ENCODE measurements at places on chromosomes 1 and 21.

- no peak for DNase-seq
Measured at GRCh38 chr1:25110036-25110435, 122.3 kb downstream of the SYF2 start.

DNA sequence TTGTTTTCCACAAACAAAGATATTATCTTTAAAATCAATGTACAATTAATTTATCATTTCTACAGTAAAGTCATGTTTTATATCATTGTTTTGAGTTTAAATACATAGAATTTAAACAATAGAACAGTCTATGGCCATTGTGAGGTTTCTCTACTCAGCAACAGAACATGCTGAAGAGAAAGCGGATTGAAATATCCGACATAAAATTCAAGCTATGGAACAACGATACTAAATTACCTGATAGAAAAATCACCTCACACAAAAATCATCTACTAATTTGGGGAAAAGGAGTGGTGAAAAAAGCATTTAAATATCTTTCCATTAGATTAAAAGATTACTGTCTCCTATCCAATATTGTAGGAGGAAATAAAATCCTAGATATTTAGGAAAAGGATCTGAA, 12.6 kb downstream of the CDKN2C start:
- no peak for DNase-seq

- DNase-seq = no peak
Measured at GRCh38 chr1:214544791-214545190, 6.6 kb downstream of the PTPN14 start.

DNA sequence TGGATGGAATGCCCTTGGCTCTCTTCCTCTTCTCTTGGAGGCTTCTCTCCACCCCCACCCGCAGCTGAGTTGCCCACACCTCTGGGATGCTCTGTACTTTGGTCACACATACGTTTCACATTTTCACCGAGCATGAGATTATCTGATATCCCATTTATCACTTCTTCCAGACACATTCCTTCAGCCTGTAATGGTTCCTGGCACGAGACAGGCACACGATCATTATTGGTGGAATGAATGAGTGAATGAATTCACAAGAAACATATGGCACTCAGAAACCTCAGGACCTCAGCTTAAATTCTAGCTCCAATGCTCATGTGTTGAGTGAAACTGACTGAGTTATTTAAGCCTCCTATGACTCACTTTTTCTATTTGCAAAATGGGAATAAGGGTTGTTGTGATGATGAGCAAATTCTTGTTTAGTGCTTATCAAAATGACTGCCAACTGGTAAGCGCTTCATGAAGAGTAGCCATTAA, 242.7 kb upstream of the JUN start:
- no peak for DNase-seq

- DNase-seq = no peak
Measured at GRCh38 chr1:224253721-224254120, 70.7 kb downstream of the DEGS1 start.

DNA sequence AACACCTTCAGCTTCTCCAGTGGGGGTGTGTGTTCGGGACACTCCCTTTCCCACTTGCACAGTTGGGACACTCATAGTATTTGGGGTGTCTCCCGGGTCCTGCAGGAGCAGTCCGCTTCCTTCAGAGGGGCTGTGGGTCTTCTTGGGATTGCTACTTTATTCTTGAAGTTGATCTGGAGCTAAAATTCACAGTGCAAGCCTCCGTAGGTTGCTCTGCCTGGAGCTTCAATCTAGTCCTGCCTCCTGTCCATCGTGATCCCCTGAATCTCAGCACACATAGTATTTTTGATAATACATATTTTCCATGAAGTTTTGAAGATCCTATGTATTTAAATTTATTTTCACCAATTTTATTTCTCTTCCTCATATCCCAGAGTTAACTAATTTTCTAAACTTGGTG, 902.1 kb downstream of the LTN1 start:
- no peak for DNase-seq

DNA sequence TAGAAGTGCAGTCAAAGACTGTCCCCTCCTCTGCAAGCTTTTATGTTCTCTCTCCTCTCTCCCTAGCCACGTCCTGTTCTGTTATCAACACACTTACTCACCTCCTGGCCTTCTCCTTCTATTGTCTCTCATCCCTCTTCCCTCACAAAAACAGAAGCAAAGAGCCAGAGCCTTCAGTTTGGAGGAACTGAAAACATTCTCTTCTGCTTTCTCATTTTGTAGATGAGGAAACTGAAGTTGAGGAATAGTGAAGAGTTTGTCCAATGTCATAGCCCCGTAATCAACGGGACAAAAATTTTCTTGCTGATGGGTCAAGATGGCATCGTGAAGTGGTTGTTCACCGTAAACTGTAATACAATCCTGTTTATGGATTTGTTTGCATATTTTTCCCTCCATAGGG, 1.9 kb downstream of the NLRP3 start:
- no peak for DNase-seq

- DNase-seq = no peak
Measured at GRCh38 chr1:227449051-227449450, 114.3 kb upstream of the ZNF678 start.

DNA sequence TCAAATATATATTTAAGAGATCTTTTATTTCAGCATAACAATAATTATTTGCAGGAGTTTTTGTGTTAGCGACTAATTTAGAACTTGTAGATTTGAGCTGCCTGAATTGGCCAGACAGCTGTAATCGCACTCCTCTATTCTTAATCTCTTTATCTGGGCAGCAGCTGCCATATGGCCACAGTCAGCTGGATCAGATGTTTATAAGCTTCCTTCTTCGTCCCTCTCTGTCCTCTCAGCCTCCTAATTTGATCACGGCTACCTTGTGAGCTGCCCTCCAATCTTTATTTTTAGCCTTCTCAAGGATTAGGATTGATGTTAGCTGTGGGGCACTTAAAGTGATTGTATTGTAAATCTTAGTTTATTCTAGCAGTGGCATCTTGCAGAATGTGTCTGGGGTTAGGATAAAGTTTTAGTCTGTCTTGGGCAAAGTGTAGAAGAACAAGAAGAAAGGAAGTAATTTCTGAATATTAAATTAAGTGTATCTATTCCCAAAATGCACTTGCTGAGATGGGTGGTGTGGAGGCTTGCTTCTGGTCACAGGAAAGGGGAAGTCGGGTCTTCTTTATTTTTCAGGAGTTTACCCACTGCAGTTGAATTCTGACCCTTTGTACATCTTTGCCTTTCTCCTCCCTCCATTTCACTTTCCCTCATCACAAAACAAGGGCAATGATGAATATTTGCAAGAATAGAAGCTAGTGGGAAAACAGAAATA, 1.1 kb downstream of the ZBTB18 start:
- DNase-seq = peak; percentile 56

- no peak for DNase-seq
Measured at GRCh38 chr21:17389311-17389710, 123.5 kb upstream of the CXADR start.

GRCh38 chr1:179264507-179264906, 29.1 kb upstream of the SOAT1 start:
- no peak for DNase-seq

- no peak for DNase-seq
Measured at GRCh38 chr1:8217809-8218208, 100.1 kb upstream of the SLC45A1 start.

GRCh38 chr1:205088341-205088740, 4.1 kb upstream of the TMEM81 start:
- no peak for DNase-seq

DNA sequence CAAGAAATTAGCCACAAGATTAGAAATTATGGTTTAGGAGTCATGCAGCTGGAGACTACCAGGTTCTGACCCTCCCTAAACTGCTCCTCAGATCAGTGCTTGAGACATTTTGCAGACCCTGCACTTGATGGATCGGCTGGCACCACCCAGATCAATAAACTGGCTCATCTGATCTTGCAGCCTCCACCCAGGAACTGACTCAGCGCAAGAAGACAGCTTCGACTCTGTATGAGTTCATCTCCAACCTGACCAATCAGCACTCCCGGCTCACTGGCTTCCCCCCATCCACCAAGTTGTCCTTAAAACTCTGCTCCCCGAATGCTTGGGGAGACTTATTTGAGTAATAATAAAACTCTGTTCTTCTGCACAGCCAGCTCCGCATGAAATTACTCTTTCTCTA, 40.0 kb downstream of the L1TD1 start:
- DNase-seq = no peak

GRCh38 chr1:25897754-25898153, 8.5 kb downstream of the STMN1 start:
- DNase-seq = no peak

GRCh38 chr1:51568231-51568935, 48.5 kb upstream of the OSBPL9 start:
- DNase-seq = no peak

DNA sequence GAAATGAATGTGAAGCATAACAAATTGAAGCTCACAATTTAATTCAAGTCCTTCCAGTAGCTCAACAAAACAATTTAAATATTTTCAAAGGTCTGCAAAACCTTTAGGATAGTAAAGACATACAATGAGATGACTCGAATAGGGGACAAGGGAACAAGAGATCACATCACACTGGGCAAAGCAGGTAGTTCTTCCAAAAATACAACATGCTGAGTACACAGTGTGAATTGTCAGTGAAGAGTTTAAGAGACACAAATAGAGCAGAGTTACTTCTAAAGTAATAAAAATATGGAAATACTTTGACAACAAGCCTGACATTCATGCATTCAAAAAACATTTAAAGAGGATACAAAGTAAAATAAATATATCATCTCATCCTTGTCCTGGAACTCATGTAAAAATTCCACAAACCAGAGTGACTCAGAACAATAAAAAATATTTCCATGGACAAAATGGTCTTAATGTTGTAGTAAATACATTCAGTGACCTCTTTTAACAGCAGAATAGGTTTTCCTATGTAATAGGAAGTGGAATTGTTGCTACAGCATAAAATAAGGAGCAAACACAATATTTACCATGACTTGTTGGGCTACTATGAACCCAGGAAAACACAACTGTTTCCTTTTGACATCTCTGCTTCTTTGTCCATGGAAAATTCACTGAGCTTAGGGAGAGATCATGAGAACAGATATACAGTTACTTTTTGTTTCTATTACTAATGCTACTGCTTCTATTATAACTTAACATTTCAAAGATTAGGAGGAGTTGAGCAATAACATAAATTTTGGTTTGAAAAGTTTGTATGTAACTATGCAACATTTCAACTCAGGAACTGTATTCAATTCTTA, 83.7 kb upstream of the BCL10 start:
- peak; percentile 94 for DNase-seq

GRCh38 chr1:39132505-39133339, 71.8 kb upstream of the MACF1 start:
- peak; percentile 97 for DNase-seq

DNA sequence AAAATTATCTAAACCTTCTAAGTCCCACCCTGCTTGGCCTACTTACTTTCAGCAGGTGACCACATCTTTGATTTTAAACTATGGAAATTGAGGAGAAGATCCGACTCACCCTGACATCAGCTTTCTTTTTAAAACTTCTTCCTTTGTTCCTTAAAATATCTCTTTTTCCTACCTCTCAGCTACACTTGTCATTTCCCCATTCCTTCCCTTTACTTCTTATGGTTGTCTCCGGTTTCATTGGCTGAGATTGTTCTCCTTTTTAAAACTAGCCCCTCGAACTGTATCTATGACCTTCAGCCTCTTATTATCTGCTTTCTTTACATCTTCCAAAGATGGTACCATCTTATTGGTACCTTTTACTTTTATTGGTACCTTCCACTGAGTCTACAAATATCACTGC, 87.8 kb upstream of the NRIP1 start:
- no peak for DNase-seq

DNA sequence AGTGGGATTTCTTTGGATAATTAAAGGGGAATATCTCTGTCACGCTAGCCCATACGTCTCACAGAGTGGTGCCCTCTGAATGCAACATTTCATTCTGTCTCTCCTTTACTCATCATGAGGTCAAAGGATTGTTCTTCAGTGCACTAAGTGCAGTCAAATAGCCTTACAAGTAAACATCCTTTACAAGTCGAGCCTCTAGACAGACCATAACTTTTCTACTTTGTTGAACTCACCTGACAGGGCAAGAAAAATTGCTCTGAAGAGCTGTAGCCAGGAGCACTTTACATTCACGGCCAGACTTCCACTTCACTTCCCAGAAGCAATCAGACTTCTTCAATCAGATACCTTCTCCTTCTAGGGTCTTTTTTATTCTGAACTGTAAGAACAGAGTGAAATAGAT, 768.0 kb upstream of the TMPRSS15 start:
- no peak for DNase-seq

DNA sequence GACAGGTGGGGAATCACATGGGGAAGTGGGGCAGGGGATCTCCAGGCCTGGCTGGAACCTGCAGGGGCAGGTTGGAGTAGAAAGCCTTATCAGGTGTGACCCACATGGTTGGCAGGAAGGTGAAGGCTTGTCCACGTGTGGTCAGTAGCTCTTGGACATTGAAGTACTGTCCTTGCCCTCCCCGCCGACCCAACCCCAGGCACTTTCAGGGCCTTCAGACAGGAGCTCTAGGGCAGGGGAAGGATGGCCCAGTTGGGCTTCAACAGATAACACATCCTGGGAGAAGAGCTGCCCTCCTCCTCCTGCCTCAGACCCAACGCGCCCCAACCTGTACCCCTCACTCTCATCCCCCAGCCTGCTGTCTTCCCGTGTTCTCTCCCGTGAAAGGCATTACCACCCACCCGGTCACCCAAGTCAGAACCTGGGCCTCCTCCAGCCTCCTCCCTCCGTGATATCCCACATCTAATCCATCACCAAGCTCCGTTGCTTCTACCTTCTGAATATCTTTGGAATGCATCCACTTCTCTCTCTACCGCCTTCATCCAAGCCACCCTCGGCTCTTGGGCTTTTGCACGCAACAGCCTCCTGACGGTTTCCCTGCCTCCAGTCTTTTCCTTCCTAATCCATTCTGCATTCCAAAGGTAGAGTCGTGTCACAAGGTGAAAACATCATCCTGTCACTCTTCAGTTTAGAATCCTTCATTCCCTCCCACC, 15.9 kb downstream of the PTPRF start:
- no peak for DNase-seq

GRCh38 chr1:232805269-232806185, at the start of gene MAP10:
MAP10 (plus strand) TSS chr1:232805416; CDS start chr1:232805450, 34 bp downstream.
- DNase-seq = peak; percentile 77

- DNase-seq = peak; percentile 48
Measured at GRCh38 chr1:202274611-202275010, 67.1 kb downstream of the UBE2T start.

DNA sequence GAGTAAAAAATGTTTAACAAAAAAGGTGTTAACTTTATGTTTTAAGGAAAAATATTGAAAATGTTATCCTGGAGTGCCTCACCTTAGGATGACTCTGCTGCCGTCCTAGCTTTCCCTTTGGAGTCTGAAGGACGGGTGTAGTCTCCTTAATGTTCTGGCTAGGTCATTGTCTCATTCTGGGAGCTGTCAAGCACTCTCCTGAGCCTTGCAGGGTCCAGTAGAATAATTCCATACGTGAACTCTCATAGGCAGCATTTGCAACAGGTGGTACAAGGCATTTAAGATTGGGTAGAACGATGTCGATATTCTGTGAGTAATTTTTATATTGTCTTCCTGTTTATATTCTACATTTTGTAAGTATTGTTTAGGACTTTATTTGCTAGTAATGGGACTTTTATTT, 283.6 kb upstream of the C1orf105 start:
- DNase-seq = no peak
